ENCODE measurements at places on chromosomes 3 and 15.

DNA sequence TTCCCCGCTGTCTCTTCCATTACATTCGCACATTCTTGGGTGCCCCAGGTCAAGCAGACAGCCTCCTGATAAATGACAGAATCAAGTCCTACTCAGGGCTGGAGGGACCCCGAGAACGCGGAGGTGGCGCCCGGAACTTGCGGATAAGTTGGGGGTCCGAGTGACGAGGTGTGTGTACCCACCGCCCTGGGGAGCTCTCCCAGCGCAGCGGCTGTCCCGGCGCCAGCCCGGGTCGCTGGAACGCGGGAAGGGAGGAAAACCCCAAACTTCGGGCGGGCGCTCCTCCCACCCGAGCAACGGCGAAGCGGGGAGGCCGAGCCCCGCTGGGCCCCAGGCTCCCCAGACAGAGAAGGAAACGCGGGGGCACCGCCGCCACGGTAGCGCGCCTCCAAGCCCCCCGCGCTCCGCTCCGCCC is 550 bp downstream of the CLN6 start:
- peaks cover 42% of the 10 kb centered on the region for H3K4me1 ChIP-seq
- H3K4me3 ChIP-seq, result peak overlapping the region; percentile 84
- H3K27me3 ChIP-seq, result no peaks in the 10 kb centered on the region
- DNase-seq, result peak; percentile 39

- peaks cover 4% of the 10 kb centered on the region for H3K4me1 ChIP-seq
- no peak for DNase-seq
- peaks cover 3% of the 10 kb centered on the region for H3K27me3 ChIP-seq
Observed at GRCh38 chr15:89642106-89642505, 13.2 kb downstream of the KIF7 start.

- H3K36me3 ChIP-seq, result peaks cover 9% of the 10 kb centered on the region
- H3K27ac ChIP-seq, result peak overlapping the region; percentile 38
- peaks cover 15% of the 10 kb centered on the region for H3K4me1 ChIP-seq
- no peak for DNase-seq
- no peak overlapping the region for H3K4me3 ChIP-seq
Observed at GRCh38 chr3:129658110-129658843, 51.8 kb upstream of the PLXND1 start.

GRCh38 chr3:178258121-178258520 is 278.1 kb upstream of the KCNMB2 start:
- H3K4me3 ChIP-seq, result no peak overlapping the region
- H3K36me3 ChIP-seq, result no peaks in the 10 kb centered on the region
- DNase-seq, result no peak
- no peak overlapping the region for H3K27ac ChIP-seq
- H3K27me3 ChIP-seq, result no peaks in the 10 kb centered on the region

DNA sequence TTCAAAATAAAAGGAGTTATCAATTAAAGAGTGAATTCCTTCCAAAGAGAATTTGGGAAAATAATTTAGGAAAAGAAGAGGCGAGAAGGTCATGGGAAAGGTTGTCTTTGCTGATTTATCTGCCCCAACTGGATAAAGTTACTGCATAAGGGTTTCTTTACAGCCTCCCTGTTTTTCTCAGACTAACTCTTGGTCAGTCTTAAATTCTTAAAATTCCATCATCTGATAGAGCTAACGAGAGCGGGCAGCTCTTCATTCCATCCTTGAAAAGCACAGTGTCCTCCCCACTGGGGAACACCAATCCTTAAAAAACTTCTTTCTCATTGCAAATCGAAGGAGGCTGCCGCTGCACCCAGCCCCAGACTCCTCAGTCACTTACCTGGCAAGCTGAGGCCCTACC is 107.2 kb downstream of the PGPEP1L start:
- DNase-seq, result no peak
- no peaks in the 10 kb centered on the region for H3K27me3 ChIP-seq
- H3K4me3 ChIP-seq, result no peak overlapping the region
- no peak overlapping the region for H3K27ac ChIP-seq
- H3K36me3 ChIP-seq, result peaks cover 12% of the 10 kb centered on the region

DNA sequence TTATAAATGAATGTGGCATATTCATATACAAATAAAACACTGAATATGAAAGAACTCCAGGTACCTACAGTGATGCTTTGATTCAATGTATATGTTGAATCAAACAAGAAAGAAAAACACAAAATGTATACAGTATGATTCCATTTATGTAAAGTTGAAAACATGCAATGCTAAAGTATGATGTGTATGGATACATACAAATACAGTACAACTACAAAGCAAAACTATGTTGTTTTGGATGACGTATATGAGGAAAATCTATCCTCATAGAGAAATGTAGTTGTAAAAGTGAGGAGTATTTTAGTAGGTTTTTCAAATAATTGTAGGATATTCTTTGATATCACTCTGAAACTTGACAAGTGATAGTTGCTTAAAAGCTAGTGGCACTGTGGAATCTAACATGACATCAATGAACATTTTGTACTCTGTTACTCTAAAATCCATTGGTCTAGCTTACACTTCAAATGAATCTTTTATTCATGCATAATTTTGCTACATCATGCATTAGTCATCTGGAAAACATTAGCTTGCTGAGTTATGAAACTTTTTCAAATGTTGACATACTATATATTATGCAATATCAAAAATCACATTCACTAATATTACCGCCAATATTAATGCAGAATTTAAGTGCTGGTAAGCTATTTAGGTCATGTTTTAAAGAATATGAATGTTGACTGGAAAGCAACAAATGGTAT is 278.1 kb upstream of the CHRNA7 start:
- no peak overlapping the region for H3K4me3 ChIP-seq
- H3K27me3 ChIP-seq, result peaks cover 9% of the 10 kb centered on the region
- DNase-seq, result no peak
- H3K27ac ChIP-seq, result no peak overlapping the region

DNA sequence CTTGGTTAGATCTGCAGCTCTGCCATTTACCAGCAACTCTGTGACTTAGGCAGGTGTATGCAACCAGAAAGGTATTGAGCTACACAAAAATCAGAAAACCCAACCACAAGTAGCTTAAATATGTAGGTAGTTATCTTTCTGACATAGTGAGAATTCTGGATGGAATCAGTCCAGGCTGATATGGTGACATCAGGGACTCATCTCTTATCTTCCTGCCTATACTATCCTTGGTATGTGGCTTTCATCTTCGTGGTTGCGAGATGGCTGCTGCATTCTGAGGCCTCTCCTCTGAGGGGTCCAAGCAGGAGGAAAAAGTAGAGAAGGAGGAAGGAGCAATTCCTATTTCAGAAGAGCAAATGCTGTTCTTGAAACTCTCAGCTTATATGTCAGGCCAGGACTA is 40.0 kb downstream of the CTDSPL start:
- H3K4me1 ChIP-seq, result peaks cover 9% of the 10 kb centered on the region
- DNase-seq, result no peak
- no peak overlapping the region for H3K4me3 ChIP-seq
- peaks cover 3% of the 10 kb centered on the region for H3K27me3 ChIP-seq
- no peak overlapping the region for H3K27ac ChIP-seq

GRCh38 chr3:52447512-52448355 is 2.8 kb upstream of the SEMA3G start:
- H3K27me3 ChIP-seq, result no peaks in the 10 kb centered on the region
- peak overlapping the region; percentile 42 for H3K27ac ChIP-seq
- no peak for DNase-seq
- no peak overlapping the region for H3K4me3 ChIP-seq
- peaks cover 23% of the 10 kb centered on the region for H3K4me1 ChIP-seq
- no peaks in the 10 kb centered on the region for H3K36me3 ChIP-seq

- H3K4me1 ChIP-seq, result peaks cover 32% of the 10 kb centered on the region
- H3K4me3 ChIP-seq, result no peak overlapping the region
- no peak for DNase-seq
- H3K27me3 ChIP-seq, result no peaks in the 10 kb centered on the region
Observed at GRCh38 chr15:76844096-76844495, 61.0 kb downstream of the SCAPER start.

DNA sequence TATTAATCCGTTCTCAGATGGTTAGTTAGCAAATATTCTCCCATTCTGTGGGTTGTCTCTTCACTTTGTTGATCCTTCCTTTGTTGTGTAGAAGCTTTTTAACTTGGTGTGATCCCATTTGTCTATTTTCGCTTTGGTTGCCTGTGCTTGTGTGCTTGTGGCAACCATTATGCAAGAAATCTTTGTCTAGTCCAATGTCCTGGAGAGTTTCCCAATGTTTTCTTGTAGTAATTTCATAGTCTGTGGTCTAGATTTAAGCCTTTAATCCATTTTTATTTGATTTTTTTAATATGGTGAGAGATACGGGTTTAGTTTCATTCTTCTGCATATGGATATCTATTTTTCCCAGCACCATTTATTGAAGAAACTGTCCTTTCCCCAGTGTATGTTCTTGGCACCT is 59.8 kb downstream of the RASA2 start:
- H3K4me1 ChIP-seq, result peaks cover 44% of the 10 kb centered on the region
- peaks cover 93% of the 10 kb centered on the region for H3K36me3 ChIP-seq
- no peaks in the 10 kb centered on the region for H3K27me3 ChIP-seq
- H3K4me3 ChIP-seq, result no peak overlapping the region
- no peak for DNase-seq
- H3K27ac ChIP-seq, result no peak overlapping the region

GRCh38 chr15:42359985-42360384 is 684 bp downstream of the CAPN3 start:
- no peak for DNase-seq
- no peaks in the 10 kb centered on the region for H3K4me1 ChIP-seq
- no peak overlapping the region for H3K4me3 ChIP-seq
- H3K27ac ChIP-seq, result no peak overlapping the region
- H3K27me3 ChIP-seq, result no peaks in the 10 kb centered on the region

DNA sequence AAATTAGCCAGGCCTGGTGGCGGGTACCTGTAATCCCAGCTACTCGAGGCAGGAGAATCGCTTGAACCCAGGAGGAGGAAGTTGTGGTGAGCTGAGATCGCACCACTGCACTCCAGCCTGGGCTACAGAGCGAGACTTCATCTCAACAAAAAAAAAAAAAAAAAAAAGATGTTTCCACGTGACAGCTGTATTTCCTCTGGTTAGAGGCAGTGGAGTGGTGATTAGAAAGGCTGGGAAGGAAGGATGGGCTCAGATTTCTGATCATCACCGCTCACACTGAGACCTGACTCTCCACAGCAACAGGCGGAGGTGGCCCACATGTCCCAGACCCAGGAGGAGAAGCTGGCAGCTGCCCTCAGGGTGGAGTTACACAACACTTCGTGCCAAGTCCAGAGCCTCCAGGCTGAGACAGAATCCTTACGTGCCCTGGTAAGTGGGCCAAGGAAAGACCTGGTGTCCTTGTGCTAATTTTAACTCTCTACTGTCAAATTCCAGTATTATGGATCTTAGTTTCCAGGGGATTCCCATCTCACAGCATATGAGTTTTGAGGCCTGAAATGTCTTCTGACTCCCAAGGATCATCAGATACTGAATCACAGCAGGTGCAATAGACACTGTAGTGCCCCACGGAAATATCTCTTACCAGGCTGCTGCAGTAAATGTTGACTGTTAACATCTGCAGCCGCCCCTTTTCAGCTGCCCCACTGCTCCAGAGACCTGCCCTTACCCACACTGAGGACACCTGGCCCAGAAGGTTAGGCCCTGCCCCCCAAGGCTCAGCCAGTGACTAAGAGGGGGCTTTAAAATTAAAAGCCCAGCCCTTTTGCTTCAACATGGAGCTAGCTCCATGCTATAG is 66.9 kb downstream of the BFSP2 start:
- DNase-seq, result no peak
- H3K27ac ChIP-seq, result peak overlapping the region; percentile 38
- H3K36me3 ChIP-seq, result no peaks in the 10 kb centered on the region
- H3K4me1 ChIP-seq, result peaks cover 69% of the 10 kb centered on the region
- no peaks in the 10 kb centered on the region for H3K27me3 ChIP-seq
- H3K4me3 ChIP-seq, result no peak overlapping the region

DNA sequence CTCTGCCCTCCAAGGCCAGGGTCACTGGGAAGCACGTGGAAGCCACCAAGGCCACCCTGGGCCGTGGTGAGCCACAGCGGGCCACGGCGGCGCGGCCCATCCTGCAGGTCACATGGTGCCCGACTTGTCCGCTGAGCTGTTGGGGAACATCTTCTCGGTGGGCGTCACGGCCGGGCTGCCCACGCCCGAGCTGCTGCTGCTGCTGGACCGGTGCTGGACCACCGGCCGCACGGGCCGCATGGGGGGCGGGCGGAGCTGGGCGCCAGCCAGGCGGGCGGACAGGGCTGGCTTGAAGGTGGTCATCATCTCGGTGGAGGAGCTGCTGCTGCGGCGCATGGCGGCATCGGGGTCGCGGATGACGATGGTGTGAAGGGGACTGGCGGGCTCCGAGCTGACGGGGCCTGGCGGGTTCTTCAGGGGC is 22.1 kb upstream of the RAD18 start:
- H3K4me1 ChIP-seq, result peaks cover 13% of the 10 kb centered on the region
- H3K4me3 ChIP-seq, result no peak overlapping the region
- no peak for DNase-seq
- H3K27ac ChIP-seq, result no peak overlapping the region

DNA sequence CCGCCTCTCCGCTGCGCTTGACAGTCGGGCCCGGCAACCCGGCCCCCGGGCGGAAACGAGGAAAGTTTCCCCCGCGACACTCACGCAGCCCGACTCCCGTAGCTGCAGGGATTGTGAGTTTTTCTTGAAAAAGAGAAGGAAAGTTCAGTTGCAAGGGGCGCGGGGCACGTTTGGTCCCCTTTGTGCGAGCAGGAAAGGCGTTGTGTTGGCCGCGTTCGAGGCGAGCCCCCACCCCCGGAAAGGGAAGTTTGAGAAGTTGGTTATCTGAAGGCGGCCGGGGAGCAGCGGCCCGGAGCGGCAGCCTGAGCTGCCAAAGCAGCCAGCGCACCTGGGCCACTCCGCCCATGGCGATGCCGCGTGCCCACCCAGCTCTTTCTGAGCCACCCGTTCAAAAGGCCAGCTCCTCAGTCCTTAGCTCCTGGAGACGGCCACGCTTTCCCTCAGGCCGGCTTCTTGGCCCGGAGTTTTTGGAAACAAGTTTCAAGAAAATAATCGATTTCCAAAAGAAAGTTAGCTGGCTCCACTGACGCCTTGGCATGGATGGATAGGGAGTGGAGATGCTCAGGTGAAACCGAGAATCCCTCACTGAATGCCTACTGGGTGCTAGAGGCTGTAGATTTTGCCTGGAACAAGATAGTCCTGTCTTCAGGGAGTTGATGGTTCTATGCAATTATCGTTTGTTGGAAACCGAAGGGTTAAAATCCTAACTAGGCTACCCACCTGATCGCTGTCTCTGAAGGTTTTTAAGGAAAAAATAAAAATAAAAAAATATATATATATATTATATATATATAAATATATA is 832 bp downstream of the TGFBR2 start:
- peak overlapping the region; percentile 88 for H3K4me3 ChIP-seq
- H3K4me1 ChIP-seq, result peaks cover 44% of the 10 kb centered on the region
- H3K27ac ChIP-seq, result peak overlapping the region; percentile 94
- H3K27me3 ChIP-seq, result no peaks in the 10 kb centered on the region
- H3K36me3 ChIP-seq, result peaks cover 12% of the 10 kb centered on the region

GRCh38 chr3:193987186-193987585 is 148.8 kb upstream of the HES1 start:
- H3K36me3 ChIP-seq, result no peaks in the 10 kb centered on the region
- no peak for DNase-seq
- peaks cover 27% of the 10 kb centered on the region for H3K27me3 ChIP-seq
- H3K4me1 ChIP-seq, result no peaks in the 10 kb centered on the region
- H3K4me3 ChIP-seq, result no peak overlapping the region

Data from stimulated activated naive B cell treated with anti-CD40 and anti-IgM and Interleukin-4, amounts not matched to agents 10 μg/mL and 1 μg/mL and 100 μg/mL, for 72 hours (primary cell).